ENCODE measurements at places on chromosomes 16 and 17. TPM values are rescaled to one million over a fixed set of nuclear protein-coding genes. Genes with fewer than 3 reads are reported as not detected.

- no peak for DNase-seq
- H3K27ac ChIP-seq: no peak overlapping the region
- H3K4me1 ChIP-seq: peaks cover 27% of the 10 kb centered on the region
- no peaks in the 10 kb centered on the region for H3K36me3 ChIP-seq
- H3K4me3 ChIP-seq: no peak overlapping the region
Measured at GRCh38 chr17:29143894-29144293, 36.3 kb downstream of the MYO18A start.

DNA sequence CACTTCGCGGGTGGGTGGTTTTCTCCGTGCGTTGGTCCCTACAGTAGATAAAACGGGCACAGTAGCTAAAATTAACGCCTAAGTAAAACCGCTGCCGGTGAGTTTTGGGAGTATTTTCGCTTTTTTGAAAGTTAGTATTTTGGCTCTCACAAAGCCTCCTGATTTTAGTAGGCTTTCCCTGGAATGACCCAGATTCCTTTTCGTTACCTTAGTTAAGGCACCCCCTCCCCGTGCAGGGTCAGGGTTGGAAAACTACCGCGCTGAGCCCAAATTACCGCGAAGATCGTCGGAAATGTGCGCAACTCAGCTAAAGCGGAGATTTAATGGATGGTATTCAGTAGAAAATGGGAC lies 28.3 kb upstream of the ST6GALNAC1 start:
- H3K4me1 ChIP-seq: no peaks in the 10 kb centered on the region
- peak overlapping the region; percentile 44 for H3K4me3 ChIP-seq
- H3K36me3 ChIP-seq: no peaks in the 10 kb centered on the region
- peak overlapping the region; percentile 75 for H3K27ac ChIP-seq

GRCh38 chr17:79084291-79085153 lies 9.9 kb downstream of the ENGASE start:
- H3K4me3 ChIP-seq: no peak overlapping the region
- no peaks in the 10 kb centered on the region for H3K4me1 ChIP-seq
- no peaks in the 10 kb centered on the region for H3K36me3 ChIP-seq
- no peaks in the 10 kb centered on the region for H3K27me3 ChIP-seq
- no peak for DNase-seq

GRCh38 chr16:22194707-22195444 lies 11.2 kb upstream of the EEF2K start:
- H3K27me3 ChIP-seq: no peaks in the 10 kb centered on the region
- no peak overlapping the region for H3K4me3 ChIP-seq
- no peak for DNase-seq
- H3K27ac ChIP-seq: peak overlapping the region; percentile 19
- peaks cover 6% of the 10 kb centered on the region for H3K4me1 ChIP-seq
- no peaks in the 10 kb centered on the region for H3K36me3 ChIP-seq

- peaks cover 22% of the 10 kb centered on the region for H3K4me1 ChIP-seq
- peak; percentile 85 for DNase-seq
- no peaks in the 10 kb centered on the region for H3K36me3 ChIP-seq
- H3K4me3 ChIP-seq: peak overlapping the region; percentile 82
Measured at GRCh38 chr16:4115209-4115948, 863 bp downstream of the ADCY9 start.

Gene KRT40
- 0.33 TPM for total RNA-seq

Gene CCL3
- 12.7 TPM for total RNA-seq

Gene SLC47A2
- 0.07 TPM for total RNA-seq

DNA sequence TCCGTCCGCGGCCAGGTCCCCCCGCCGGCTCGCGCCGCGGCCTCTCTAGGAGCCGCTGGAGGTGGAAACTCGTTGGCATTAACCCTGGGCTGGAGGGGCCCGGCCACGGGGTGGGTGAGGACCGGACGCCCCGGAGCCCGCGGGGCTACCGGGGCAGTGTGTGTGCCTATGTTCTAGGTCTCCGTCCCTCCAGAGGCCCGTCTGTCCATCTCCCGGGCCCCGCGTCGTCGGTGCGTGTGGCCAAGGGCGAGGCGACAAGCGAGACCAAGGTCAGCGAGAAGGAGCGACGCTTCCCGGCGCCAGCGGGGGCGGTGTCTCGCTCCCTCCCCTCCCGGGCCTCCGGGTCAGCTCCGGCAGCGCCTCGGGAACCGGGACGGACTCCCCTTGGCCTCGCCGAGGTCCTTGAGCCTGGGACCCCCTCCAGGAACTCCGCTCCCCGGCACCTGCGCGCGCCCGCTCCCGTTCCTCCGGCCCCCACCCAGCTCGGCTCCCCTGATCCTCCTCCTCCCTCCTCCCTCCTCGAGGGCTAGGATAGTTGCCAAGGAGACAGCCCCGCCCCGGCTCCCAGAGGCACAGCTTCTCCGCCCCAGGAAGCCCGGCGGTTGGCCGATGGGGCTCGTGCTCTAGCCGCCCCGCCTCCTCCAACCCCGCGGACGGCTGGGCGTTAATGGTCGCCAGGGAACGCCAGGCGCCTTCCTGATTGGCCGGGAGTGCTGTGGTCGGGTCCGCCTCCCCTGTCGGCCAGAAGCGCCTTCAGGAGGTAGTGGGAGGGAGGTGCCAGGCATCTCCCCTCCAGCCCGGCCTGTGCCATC lies 663 bp upstream of the ZNF768 start:
- peak overlapping the region; percentile 74 for H3K4me3 ChIP-seq
- H3K4me1 ChIP-seq: peaks cover 11% of the 10 kb centered on the region
- DNase-seq: peak; percentile 99
- no peaks in the 10 kb centered on the region for H3K36me3 ChIP-seq
- no peaks in the 10 kb centered on the region for H3K27me3 ChIP-seq
- H3K27ac ChIP-seq: peak overlapping the region; percentile 100

Gene RAD51D
- 4.8 TPM for total RNA-seq

DNA sequence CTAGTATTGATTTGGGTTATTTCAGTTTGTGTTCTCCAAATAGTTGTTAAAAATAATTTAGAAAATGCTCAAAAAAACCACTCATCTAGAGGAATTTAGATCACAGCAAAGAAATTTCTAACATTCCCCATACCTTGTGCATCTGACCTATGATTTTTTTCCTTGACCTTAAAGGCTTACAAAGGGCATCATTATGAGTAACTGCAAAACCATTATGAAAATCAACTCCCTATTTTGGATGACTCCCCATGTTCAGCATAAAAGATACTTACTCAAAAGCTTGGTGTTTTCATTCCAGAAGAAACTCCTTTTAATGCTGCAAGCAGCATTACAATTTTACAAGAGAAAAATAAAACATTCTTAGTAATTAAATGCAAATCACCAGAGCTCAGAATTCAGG lies 83.2 kb downstream of the GRIN2A start:
- H3K4me1 ChIP-seq: no peaks in the 10 kb centered on the region
- no peaks in the 10 kb centered on the region for H3K27me3 ChIP-seq
- no peak overlapping the region for H3K27ac ChIP-seq
- H3K4me3 ChIP-seq: no peak overlapping the region

DNA sequence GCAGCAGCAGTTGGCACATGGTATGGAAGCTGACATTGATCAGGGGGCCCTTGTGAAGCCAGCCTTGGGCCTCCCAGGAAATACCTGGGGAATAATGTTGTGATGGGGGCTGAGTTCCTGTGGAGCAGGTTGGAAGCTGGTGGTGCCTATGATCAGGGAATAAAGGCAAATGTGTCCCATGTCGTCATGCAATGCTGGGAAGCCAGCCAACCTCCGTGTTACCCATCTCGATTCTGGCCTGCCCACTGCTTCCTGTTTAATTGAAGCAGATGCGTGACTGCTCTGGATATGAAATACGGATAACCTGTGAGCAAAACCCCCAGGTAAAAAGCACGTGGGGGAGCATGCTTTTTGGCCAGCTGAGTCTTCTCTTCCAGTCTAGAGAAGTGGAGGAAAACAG lies 580.4 kb upstream of the HSBP1 start:
- DNase-seq: no peak
- no peak overlapping the region for H3K4me3 ChIP-seq
- H3K4me1 ChIP-seq: no peaks in the 10 kb centered on the region
- H3K27me3 ChIP-seq: peaks cover 3% of the 10 kb centered on the region
- H3K27ac ChIP-seq: no peak overlapping the region
- H3K36me3 ChIP-seq: no peaks in the 10 kb centered on the region

- no peak overlapping the region for H3K27ac ChIP-seq
- no peaks in the 10 kb centered on the region for H3K36me3 ChIP-seq
- no peak overlapping the region for H3K4me3 ChIP-seq
Measured at GRCh38 chr17:75334723-75335122, 45.5 kb upstream of the SLC25A19 start.

DNA sequence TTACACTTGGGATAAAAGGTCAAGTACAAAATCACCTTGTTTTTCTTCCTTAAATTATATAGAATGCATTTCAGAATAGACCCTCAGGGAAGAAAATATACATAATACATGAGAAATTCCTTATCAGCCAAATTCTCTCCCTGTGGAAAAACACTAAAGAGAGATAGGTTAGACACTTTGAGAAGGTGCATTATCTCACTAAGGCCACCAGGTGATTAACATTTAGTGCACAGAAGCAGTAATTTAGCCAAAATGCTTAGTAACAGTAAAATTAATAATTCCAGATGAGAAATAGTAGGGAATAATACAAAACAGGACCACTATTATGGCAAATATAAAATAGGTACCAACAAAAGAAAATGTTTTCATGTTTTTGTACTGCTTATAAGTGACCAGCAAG lies 185.3 kb upstream of the C17orf78 start:
- no peak overlapping the region for H3K4me3 ChIP-seq
- peaks cover 12% of the 10 kb centered on the region for H3K4me1 ChIP-seq
- no peak overlapping the region for H3K27ac ChIP-seq
- H3K27me3 ChIP-seq: no peaks in the 10 kb centered on the region

DNA sequence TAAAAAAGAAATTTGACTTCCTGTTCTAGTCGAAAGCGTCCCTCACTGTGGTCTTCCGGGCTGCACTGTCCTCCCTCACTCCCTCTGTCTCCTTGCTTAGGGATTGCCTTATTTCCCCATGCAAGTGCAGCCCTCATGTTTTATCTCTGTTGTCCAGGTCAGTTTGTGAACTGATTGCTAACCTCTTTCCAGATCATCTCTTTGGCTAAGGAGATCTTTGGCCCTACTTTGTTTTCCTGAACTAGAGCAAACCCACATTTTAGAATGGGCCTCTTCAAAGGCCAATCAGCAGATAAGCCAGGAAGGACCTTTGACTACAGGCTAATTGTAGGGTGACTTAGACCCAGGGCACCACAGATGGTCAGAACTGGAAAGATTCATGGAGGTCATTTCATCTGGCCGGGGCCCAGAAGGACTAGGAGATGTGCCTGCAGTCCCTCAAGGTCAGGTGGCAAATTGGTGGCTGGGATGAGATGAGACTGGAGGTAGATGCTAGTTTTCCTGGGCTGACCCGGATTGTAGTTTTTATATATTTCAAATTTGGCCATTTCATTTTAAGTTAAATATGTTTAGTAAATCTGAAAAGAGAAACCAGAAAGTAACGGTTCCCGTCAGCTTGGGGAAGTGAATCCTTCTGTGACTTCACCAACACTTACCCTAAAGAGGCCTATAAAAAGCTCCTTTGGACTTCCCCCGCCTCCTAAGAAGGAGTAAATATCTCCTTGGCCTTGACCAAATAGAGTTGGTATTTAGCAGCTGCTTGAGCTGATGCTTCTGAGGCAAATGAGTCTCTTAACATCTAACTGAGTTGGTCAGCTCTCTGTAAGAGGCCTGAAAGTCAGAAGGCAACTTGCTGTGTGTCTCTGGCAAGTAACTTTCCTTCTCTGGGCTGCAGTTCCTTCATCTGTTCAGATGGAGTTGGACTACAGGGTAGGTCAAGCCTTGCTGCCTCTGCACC lies 6.2 kb upstream of the SLC25A19 start:
- DNase-seq: no peak
- peak overlapping the region; percentile 9 for H3K27ac ChIP-seq
- no peaks in the 10 kb centered on the region for H3K27me3 ChIP-seq
- H3K4me3 ChIP-seq: no peak overlapping the region
- H3K4me1 ChIP-seq: no peaks in the 10 kb centered on the region

Gene ARL16
- 38.8 TPM for total RNA-seq

DNA sequence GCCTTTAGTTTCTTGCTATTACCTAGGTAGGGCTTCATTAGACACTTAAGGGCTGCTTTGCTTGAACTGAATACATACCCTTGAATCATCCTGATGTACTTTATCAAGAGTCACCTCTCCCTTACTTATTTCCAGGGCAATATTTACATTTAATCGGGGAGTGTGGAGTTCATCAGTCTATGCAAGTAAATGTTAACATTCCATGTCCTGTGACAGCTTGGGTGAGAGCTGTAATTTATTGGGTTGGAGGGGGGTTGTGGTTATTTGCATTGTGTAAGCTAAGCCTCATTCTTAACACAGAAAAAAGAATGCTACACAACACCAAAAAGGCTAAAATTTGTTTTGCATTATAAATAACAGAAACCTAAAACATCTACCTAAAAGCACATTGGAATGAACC lies 16.7 kb downstream of the KCNJ16 start:
- H3K4me1 ChIP-seq: peaks cover 14% of the 10 kb centered on the region
- no peaks in the 10 kb centered on the region for H3K36me3 ChIP-seq
- H3K27me3 ChIP-seq: no peaks in the 10 kb centered on the region
- DNase-seq: no peak

Gene CCL1
- total RNA-seq: not detected

GRCh38 chr16:73071131-73071940 lies 23.4 kb upstream of the ZFHX3 start:
- peaks cover 31% of the 10 kb centered on the region for H3K4me1 ChIP-seq
- DNase-seq: peak; percentile 72
- H3K27ac ChIP-seq: peak overlapping the region; percentile 88
- no peaks in the 10 kb centered on the region for H3K36me3 ChIP-seq

- DNase-seq: no peak
- H3K27me3 ChIP-seq: no peaks in the 10 kb centered on the region
Measured at GRCh38 chr16:80947708-80948625, 58.7 kb downstream of the CMC2 start.

DNA sequence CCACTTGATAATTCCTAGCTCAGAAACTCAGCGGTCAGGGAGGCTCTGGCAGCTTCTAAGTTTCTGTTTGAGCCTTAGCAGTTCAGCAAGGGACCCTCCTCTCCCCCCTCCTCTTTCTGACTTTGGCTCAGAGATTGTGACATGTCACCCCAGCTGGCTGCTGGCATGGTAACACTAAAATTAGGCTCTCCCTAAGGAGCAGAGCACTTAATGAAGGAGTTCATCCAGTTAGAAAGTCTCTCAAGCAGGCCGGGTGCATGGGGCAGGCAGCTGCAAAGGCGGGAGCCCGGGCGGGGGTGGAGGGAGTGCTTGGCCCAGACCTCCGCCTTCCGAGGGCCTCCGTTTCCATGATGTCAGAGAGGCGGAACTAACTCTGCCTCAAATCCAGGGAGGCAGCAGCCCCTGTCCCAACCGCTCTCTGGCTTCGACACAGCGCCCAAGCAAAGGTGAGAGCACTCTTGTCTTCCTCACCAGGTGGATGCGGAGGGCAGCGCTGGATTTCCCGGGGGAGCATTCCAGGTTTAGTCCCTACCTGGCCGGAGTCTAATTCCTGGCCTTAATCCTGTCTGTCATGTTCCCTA lies 128.0 kb upstream of the PLCG2 start:
- peak overlapping the region; percentile 59 for H3K27ac ChIP-seq
- H3K4me3 ChIP-seq: no peak overlapping the region
- peak; percentile 64 for DNase-seq

Gene GH1
- not detected for total RNA-seq

DNA sequence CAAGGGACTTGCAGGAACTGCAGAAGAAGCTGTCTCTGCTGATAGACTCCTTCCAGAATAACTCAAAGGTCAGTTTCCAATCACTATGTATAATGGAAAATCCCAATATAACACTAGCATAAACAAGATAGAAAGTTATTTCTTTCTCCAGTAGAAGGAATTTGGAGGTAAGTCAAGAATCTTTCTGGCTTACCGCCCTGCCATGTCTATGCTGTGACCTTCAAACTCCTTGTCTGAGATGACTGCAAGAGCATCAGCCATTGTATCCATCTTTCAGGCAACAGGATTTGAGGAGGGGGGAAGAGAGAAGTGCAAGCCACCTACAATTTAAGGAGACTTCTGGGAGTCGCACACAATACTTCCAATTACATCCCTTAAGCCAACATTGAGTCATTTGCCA lies 2.7 kb downstream of the LDAF1 start:
- peaks cover 14% of the 10 kb centered on the region for H3K4me1 ChIP-seq
- no peak for DNase-seq
- no peaks in the 10 kb centered on the region for H3K27me3 ChIP-seq

All from hepatocyte (in vitro differentiated cells).